Activated CD4-positive, alpha-beta T cell treated with anti-CD3 and anti-CD28 coated beads, Interleukin-2, amount 50 U/mL, for 48 hours (primary cell): ENCODE measurements at places on chromosomes 7 and 10.

DNA sequence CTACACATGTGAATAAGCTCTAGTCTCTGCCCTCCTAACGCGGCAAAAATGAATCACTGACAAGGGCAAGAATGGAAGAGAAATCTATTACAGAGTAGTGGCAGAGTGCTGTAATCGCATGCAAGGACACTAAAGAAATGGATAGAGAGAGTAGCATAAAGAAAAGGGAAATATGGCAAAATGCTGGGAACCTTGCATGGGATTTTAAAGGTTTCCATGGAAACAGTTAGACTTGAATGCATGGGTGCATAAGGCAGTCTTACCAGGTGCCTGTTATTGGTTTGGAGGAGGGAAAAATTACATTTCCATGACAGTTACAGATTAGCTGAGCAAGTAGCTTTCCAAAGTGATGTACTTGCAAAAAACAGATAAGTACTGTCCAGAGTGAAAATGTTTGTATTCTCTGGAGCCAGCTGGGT is 233.4 kb downstream of the PTN start:
- no peak for DNase-seq

GRCh38 chr10:98676895-98677294 is 230.2 kb upstream of the HPS1 start:
- no peak for DNase-seq

DNA sequence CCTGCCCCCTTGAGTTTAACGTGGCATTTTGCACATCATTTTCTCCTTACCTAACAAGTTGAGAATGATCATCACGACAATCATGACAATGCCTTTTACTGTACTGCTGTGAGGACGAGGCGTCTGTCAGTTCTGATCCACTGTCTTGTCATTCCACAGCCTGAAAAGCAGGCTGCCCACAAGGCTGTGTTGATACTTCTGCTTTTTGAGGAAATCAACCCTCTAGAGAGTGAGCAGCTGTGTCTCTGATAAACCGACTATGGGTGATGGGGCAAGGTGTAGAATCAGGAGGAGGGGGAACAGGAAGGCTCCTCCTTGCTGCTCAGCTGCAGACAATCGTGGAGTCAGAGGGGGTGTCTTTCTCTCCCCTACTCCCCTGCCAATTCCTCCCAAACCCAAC is 30.6 kb upstream of the C10orf120 start:
- DNase-seq = no peak

- no peak for DNase-seq
Measured at GRCh38 chr7:100818366-100818765, 9.0 kb downstream of the EPHB4 start.
